ENCODE measurements at places on chromosomes 7 and 10.

- no peak for DNase-seq
Observed at GRCh38 chr7:25662841-25663800, 434.8 kb upstream of the NPVF start.

DNA sequence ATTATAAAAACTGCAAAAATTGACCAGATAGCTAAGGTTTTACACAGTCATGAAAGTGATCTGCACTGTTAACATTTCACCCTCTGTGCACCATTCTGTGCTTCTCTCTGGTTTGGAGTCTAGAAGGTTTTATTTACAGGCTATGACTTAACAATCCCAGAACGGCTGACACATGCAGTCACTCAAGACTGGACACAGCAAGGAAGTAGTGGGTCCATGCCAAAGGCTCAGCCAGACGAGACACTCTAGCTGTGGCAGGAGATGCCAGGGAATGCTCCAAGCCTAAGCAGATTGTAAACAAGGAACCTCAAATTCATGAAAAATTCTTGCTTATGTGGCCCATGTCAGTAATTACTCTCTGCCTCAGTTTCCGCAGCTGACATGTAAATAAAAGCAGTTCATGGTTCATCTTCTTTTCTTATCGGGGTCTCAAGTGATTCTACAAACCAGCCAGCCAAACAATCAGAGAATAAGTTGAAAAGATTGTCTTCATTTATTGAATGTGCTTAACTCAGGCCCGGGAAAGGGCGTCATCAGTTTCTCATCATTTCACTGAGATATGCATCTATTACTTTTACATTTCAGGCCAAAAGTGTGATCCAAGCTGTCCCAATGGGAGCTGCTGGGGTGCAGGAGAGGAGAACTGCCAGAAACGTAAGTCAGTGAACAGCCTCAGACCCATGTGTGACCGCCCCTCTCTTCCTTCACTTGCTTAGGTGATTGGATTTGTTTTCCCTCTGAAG lies 132.1 kb downstream of the EGFR start:
- no peak for DNase-seq

GRCh38 chr7:108598914-108599580 lies 29.4 kb downstream of the DNAJB9 start:
- DNase-seq, result no peak

DNA sequence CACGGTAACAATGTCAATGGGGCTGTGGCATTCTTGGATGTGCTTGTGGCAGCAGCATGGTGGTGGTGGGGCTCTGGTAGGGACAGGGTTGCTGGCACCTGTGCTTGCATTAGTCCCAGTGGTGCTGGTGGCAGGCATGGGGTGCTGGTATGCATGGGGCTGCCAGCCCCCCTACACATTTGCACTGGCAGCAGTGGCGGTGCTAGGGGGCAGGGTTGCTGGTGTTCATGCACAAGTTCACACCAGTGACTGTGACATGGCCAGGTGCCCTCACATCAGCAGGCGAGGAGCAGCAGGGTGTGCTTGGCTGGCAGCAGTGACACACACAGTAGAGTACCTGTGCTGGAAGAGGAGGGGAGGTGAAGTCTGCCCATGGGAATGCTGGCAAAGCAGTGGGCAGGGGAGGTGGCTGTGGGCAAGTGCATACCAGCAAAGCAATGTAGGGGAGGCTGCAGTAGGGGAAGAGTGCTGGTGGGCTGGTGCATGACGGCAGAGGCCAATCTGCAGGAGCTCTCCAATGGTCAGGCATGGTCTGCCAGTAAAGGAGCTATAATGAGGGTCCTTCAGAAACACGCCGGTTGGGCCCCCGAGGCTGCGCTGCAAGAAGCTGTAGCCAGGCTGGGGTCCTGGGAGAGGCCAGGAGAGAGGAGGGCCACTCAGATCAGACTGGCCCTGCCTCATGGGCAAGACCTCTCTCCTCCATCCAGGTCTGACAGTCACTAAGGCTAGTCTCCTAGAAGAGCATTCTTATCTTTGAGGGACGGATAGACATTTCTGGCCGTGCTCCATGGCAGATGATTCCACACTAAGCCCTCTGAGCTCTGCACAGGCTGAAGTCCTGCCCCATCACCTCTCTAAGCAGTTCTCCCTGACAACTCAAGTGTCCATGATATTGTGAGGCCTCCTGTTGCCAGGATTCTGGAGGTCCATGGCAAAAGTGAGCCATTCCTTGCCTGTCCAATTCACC lies 406.4 kb downstream of the SEMA3D start:
- DNase-seq, result no peak

GRCh38 chr10:91590142-91590903 lies 42.5 kb downstream of the PPP1R3C start:
- no peak for DNase-seq

DNA sequence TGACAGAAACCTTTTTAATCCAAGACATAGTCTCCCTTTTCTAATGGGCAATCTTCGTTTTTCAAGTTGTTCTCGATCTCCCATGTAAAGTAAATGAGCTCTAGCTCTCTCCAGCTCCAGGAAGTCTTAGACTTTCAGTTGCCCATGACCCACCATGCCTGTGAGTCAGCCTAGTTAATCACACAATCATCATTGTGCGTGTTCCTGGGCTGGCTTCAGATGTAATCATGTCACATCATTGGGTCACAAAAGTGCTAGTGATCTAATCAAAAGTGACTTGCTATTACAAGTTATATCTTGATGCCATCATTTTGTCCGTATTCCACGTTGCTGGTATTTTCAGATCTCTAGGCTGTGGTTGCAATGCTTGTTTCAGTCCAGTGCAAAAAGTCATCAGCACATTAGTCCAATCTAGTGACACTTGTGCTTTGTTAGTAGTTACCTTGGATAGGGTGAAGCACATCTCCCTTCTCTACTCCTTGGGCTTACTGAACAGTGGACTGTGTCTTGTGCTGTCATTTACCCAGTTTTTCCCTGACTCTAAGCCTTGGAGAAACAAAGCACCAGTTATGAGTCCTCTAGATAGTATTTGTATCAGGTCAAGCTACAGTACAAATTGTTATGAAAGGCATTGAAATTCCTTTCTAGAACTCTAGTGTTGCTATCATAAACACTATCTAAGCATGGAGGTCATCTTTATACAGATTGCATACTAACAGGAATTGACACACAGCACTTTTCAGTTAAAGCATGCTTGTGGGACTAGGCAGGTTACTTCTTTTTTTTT lies 316.6 kb downstream of the GFRA1 start:
- DNase-seq, result no peak

GRCh38 chr7:66698652-66699205 lies 41.8 kb upstream of the RABGEF1 start:
- DNase-seq, result no peak
